ENCODE measurements at places on chromosomes 11 and 22.

DNA sequence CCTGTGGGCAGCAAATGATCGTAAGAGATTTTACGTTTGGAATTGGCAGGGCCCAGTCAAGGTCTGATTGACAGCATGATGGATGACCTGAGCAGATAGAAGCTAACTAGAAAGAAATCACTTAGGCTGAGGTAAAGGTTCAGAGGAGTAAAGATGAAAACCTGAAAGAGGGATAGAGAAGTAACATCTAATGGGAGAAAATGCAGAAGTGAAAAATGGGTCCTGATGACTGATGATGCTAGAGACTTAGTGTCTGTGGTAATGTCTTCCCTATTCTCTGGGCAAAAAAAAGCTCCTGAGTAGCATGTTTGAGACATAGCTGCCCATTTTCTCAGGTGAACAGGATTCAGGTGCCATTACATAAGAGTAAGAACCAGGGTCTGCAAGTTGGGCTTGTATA, 628.8 kb upstream of the ANO5 start:
- no peak for DNase-seq

GRCh38 chr11:25066706-25067105, 569.9 kb downstream of the LUZP2 start:
- DNase-seq: no peak

- DNase-seq: no peak
Measured at GRCh38 chr11:116226731-116227130, 546.1 kb downstream of the BUD13 start.

DNA sequence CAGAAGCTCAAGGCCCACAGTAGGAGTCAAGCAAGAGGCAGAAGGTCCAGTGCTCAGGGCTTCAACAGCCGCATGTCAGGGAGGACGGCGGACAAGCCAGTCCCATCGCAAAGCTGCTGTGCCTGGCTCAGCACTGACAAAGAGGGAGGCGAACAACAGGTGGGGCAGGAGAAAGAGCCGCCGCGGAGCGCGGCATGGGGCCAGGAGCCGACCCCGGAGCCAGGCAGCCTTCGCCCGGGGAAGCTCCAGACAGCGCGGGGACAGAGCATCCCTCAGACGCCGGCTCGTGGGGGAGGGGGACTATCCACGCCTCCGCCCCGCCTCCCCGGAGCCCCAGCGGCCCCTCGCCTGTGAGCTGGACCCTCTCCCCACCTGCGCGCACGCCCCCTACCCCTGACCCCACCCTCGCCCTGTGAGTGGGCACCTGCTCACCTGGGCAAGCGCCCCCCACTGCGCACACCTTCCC, 369 bp downstream of the DHCR7 start:
- no peak for DNase-seq

DNA sequence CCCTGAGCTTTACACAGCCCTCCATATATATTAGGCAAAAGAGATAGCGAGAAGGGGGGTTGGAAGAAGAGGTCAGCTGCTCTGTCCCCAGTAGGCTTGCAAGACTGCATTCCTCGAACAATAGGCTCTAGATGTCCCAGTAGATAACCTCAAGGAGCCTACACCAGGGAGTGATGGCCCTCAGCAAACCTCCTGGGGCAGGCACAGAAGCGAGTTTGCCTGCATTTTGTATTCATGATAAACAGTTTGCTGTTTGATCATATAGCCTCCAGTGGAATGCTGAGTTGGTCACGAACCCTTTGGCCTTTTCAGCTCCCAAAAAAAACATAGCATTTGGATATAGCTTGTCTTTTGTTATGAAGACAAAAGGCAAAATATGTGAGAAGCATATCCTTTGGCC, 95.1 kb upstream of the GRAMD1B start:
- no peak for DNase-seq

DNA sequence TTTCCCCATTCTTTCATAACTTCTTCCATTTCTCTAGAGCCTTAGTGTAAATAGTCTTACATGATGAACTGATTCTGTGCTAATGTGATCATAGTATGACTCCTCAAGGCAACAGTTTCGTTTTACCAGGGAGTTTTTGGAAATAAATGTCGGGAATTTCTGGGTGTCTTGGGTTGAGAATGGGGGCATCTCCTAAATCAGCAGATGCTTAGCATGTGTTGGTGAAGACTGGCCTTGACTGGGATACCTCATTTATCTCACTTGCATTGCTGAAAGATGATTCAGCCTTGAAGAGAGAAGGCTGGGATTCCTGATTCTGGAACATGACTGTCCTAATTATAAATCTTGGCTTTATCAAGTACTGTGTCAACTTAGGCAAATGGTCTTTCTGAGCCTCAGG, 115.7 kb upstream of the C11orf87 start:
- DNase-seq: no peak

DNA sequence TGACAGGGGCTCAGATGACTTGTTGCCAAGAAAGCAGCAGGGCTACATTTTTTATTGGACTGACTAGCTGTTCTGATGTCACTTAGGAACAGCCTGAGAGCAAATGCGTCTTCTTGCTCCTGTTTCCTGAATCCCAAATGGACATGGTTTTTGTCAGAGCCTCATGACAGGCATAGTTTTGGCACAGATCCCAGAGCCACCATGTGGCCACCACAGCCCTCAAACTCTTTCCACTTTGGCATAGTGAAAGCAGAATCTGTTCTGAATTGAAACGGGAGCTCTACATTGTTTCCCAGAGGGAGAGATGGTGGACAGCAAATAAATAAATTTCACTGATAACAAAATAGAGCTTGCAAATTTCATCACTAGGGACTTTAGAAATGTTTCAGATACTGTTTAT, 222.2 kb downstream of the C11orf87 start:
- no peak for DNase-seq

- no peak for DNase-seq
Measured at GRCh38 chr11:112226831-112227401, 688 bp downstream of the PTS start.

DNA sequence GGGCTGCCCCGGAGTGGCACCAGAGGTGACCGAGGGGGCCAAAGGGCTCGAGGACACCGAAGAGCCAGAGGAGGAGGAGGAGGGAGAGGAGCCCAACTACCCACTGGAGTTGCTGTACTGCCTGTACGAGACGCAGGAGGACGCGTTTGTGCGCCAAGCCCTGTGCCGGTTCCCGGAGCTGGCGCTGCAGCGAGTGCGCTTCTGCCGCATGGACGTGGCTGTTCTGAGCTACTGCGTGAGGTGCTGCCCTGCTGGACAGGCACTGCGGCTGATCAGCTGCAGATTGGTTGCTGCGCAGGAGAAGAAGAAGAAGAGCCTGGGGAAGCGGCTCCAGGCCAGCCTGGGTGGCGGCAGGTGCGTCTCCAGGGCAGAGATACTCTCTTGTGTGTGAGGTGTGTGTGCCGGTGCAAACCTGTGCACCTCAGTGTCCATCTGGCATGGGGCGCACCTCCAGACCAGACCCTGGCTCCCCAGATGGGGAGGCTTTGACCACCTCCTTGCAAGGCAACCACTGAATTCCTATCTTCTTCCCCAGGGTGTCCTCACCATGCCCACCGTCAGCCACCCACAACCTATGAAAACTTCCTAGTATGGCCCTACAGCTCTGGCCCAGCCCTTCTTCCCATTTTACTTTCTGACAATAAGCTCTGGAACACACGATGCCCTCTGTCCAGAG, 3.4 kb downstream of the NLRP6 start:
- no peak for DNase-seq

- DNase-seq: no peak
Measured at GRCh38 chr22:28801845-28802594, 1.7 kb upstream of the XBP1 start.
